Stimulated activated naive CD8-positive, alpha-beta T cell treated with anti-CD3 and anti-CD28 coated beads, Interleukin-15, amount 100 ng/mL, for 72 hours (primary cell): ENCODE measurements at places on chromosomes 7 and 10.

DNA sequence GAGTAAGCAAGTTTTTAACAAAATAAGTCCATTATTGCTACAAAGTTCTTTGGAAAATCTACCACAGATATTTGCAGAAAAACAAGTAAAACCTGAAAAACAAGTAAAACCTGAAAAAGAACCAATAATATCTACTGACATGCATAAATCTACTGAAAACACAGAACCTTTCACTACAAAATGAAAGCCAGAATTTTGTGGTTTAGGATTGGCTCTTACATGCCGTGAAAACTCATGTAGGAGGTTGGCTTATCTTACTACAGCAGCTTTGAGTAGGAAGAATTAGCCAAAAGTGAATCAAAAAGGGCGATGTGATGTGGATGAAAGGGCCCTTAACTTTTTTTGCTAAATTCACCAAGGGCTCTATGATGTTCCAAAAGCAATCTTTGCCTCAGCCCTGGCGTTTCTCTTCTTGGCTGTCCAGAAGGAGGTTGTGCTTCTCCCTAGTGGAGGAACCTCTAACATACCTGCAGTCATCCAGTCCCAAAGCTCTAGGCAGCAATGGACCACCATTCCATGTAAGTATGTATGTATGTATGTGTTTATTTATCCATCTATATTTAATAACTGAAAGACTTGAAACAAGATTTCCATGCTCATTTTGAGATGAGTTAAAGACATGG lies 93.5 kb upstream of the ZNF804B start:
- no peak for DNase-seq

DNA sequence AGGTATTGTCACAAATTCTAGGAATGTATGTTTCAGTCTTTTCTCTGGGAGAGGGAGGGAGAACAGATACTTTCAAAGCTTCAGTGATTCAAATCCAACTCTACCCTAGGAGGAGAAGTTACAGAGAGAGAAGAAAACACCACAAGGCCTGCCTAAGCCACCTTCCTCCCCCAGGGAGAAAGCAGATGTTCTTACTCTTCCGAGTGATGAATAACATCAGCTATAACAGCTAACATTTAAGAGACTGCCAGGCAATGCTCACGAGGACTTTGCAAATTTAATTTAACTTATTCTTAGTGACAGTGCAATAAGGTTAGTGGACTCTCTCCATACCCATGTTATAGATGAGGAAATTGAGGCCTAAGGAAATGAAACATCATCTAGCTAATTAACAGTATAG lies 36.8 kb downstream of the TAS2R41 start:
- DNase-seq = no peak

DNA sequence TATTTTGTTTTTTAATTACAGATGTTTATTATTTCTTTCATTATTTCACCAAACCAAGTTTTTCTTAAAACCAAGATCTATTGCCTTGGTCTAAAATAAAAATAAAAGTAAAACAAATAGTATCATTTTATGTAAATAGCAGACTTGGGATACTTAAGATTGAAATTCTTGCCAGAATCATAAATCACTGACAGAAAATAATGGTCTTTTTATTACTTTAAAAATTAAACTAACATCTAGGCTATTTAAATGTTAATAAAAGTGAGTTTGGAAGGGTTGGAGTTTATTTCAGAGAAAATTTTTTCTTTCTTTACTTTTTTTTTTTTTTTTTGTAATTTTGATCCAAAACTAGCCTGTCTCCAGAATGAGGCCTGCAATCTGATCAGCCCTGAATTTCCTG lies 568.0 kb upstream of the IGFBP3 start:
- no peak for DNase-seq

GRCh38 chr10:3400348-3400747 lies 227.8 kb upstream of the PITRM1 start:
- no peak for DNase-seq
